ENCODE measurements at places on chromosomes 7 and 10. TPM values are rescaled to one million over a fixed set of nuclear protein-coding genes. Genes with fewer than 3 reads are reported as not detected.

The OIT3 gene
- total RNA-seq, result not detected

The SUV39H2 gene
- total RNA-seq, result 67.9 TPM

The SPDYE5 gene
- not detected for total RNA-seq

The FEZF1 gene
- 330 TPM for total RNA-seq

The C7orf33 gene
- not detected for total RNA-seq

The CHRM2 gene
- total RNA-seq, result not detected

The DMTF1 gene
- total RNA-seq, result 176 TPM

The TAS2R4 gene
- 2.2 TPM for total RNA-seq

The PLEKHS1 gene
- not detected for total RNA-seq

The NPTX2 gene
- total RNA-seq, result 5.6 TPM

The SYCE1 gene
- total RNA-seq, result not detected

The SPAM1 gene
- total RNA-seq, result not detected

All from neural progenitor cell (in vitro differentiated cells).